Body of pancreas (tissue), 4 donors: ENCODE measurements at places on chromosomes 2 and 18. TPM values are rescaled to one million over a fixed set of nuclear protein-coding genes. Genes with fewer than 3 reads are reported as not detected.

The ORMDL1 gene
- total RNA-seq, result 61.7 TPM

The MAP3K19 gene
- not detected for total RNA-seq

The GRB14 gene
- total RNA-seq, result 22.7 TPM

The LOXHD1 gene
- total RNA-seq, result not detected

DNA sequence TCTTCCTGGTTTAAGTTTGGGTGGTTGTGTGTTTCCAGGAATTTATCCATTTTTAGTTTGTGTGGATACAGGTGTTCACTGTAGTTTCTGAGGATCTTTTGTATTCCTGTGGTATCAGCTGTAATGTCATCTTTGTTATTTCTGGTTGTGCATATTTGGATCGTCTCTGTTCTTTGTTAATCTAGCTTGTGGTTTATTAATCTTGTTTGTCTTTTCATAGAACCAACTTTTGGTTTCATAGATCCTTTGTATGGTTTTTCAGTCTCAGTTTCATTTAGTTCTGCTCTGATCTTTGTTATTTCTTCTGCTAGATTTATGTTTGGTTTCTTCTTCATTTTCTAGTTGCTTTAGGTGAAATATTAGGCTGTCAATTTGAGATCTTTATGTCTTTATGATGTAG is 202.4 kb upstream of the ZSWIM2 start:
- DNase-seq, result no peak

- DNase-seq, result no peak
Measured at GRCh38 chr2:20398956-20399567, 47.8 kb upstream of the RHOB start.

DNA sequence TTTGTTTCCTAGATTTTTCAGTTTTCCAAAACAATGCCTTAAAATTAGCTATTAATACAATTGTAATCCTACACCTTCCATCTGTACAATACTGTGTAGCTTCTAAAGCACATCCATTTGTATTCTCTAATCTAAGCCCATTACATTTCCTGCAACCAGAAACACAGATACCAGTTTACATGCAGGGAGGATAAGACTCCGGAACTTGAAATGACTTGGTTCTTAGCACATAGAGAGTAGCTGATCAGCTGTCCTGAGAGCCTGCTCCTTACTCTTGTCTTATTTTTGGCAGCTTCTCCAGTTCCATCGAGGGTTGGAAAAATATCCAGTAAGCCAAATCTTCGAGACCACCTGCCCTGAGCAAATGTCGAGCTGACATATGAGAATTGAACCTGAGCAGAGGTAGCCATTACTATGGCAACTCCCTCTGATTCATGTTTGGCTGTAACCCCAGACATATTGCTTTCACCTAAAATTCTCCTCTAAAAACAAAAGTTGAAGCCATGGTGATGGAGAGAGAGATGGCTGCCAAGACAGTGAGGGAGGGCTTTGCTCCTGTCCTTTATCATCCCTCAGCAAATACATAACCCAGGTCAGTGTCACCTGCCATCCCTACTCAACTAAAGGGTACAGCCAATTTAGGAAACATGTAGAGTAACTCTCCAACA is 542.8 kb downstream of the IRS1 start:
- DNase-seq, result no peak

GRCh38 chr2:54429054-54429453 is 27.1 kb upstream of the SPTBN1 start:
- DNase-seq, result no peak

- DNase-seq, result no peak
Measured at GRCh38 chr18:26397019-26397418, 151.3 kb downstream of the KCTD1 start.
